Astrocyte of the spinal cord (primary cell): ENCODE measurements at places on chromosomes 12 and 14.

DNA sequence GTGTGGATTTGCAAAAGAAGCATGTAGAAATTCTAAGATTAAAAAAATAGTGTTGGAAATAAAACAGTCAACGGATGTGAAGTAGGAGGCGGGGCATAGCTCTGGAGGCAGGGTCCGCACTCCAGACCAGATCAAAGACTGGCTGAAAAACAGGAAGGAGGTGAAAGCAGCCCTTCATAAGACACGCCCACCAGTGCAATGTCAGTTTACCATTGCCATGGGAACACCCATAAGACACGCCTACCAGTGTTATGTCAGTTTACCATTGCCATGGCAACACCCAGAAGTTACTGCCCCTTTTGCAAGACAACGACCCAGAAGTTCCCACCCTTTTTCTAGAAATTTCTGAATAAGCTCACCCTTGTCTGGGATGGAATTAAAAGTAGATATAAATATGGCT lies 87.1 kb downstream of the FZD10 start:
- no peak for DNase-seq

DNA sequence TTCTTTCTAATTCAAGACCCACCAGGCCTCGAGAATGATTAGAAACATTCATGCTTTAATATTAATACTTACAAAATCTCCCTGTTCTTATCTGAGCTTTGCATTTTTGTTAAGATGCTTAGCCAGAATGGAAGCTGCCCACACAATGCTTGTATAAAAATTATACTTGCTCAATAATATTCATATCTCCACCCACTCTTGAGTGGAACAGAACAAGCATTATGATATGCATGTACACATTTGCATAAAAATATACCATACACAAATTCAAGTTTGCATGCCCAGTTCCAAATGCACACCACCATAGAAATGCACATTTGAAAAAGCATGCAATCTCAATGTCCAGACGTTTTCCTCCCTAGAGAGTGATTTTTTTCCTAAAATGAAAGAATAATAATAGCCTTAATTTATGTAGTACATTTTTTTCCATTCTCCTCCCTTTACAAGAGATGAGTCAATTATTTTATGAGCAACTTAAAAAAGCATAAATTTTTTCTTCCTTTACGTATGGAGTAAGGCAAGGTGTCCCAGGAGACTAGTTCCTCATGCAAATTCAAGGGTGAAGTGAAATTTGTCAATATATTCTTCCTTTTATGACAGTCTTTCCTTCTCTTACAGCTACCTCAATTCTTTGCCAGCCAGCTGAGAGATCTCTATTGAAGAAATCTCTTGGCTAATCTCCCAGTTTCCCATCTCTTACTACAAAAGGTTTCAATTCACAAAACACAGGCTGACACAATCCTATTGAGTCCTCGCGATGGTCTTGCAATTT lies 313.1 kb upstream of the GARIN6 start:
- no peak for DNase-seq

DNA sequence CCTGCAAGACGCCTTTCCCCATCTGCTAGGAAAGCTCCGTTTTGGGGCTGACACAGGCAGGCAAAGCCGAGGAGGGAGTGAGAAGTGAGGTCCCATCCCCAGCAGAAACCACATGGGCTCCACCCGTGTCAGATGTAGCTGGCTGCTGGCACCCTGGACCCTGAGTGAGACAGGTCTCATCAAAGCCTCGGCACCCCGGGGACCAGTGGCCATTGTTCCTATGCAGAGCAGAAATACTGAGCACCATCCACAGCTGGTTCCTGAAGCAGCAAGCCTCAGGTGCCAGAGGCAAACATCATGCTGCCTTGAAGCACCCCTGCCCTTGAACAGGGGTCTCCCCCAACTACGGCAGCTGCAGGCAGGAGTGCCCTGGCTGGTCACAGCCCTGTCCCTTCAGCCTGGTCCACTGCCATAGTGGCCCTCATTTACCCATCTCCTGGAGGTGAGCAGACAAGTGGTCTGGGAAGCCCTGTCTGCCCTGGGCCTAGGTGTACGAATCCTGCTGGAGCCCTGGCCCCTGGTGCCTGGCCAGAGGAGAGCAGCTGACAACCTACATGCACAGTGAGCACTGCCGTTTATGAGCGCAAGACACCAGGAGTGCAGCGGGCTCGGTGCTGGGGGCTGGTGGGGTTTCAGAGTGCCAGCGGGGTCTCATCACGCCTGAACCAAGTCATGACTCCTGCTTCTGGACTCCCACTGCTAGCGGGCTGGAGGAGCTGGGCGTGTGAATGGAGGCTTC lies 289.8 kb upstream of the RTL1 start:
- DNase-seq = no peak

DNA sequence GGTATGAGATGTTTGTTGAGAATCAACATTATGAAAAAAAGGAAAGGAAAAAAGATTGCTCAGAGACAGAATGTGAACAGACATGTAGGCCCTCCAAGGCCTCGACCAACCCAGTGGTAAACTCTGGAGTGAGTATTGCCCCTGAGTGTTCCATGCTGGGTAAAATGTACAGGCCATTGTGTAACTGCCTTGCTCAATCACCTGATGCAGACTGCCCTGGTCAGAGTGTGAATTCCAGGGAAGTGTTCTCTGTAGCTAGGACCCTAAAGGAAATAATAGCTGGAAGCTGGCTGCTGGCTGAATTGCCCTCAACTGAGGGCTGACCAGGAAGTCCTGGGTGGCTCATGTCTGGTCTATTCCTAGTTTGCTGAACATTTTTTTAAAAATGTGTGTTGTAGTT lies 1081.4 kb upstream of the LRFN5 start:
- no peak for DNase-seq
